CD8-positive, alpha-beta memory T cell (primary cell): ENCODE measurements at places on chromosomes 16 and 17.

- DNase-seq: peak; percentile 56
Observed at GRCh38 chr17:77465358-77466041, 324.7 kb downstream of the SEC14L1 start.

- no peak for DNase-seq
Observed at GRCh38 chr16:1984347-1985225, 593 bp downstream of the GFER start.

GRCh38 chr17:43907425-43907981 is at the start of gene MPP2:
TSS of gene MPP2 (minus strand) at chr17:43907536. CDS start at chr17:43904460, 3,076 bp downstream.
- DNase-seq: peak; percentile 22

GRCh38 chr16:75614066-75614897 is 8.8 kb downstream of the ADAT1 start:
- no peak for DNase-seq

- DNase-seq: no peak
Observed at GRCh38 chr17:2151358-2152033, 96.6 kb downstream of the HIC1 start.

GRCh38 chr16:13154799-13155198 is 253.4 kb downstream of the SHISA9 start:
- DNase-seq: no peak

DNA sequence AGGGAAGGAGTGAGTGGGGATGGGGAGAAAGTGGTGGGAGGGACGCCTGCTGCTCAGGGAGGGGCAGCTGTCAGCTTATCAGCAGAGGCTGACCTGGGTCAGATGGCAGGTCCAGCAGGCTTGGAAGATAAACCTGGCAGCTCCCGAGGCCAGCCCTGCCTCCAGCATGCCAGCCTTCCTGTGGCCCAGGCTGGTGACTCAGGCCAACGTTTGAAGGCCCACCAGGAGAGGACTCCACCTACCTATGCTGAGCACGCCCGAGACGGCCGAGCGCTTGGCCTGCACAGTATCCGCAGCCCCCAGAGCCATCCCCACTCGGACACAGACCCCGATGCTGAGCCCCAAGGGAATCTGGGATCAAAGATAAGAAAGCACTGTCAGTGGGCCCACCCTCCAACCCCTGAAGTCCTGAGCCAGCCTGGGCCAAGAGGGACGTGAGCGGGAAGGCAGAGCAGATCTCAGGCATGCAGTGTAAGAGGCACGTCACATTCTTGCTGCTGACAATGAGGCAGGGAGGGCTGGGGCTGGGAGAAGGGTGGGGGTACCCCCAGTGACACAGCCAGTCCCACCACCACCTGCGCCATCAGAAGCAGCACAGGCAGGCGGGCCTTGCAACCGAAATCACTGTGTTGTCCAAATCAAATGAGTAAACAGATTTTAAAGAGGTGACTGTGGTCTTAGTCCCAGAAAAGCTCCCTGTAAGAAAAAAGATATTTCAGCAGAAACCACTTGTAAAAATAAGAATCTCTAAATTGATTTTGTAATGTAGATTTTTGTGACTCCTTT is 12.4 kb downstream of the SLC47A2 start:
- no peak for DNase-seq

- DNase-seq: no peak
Observed at GRCh38 chr17:72365857-72366414, 245.1 kb downstream of the SOX9 start.

GRCh38 chr17:82297714-82298537 is 19.5 kb downstream of the CD7 start:
- peak; percentile 86 for DNase-seq

- DNase-seq: no peak
Observed at GRCh38 chr16:50706250-50706649, 12.8 kb downstream of the NOD2 start.

DNA sequence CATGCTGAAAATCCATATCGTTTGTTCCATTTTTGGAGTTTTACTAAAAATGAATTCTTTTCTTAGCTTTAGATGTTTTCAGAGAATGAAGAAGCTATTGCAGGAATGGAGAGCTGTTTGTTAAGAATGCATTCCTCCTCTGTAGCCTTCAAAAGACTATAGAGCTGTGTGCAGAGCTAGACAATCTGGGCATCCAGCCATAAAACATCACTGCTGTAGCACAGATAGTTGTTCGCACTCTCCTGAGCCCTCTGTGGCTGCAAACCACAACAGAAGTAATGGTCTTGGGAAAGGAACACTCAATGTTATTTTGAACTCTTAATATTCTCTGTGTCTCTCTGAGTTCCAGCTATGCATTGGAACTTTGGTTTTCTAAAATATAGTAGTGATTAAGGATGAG is 4.9 kb downstream of the TNRC6C start:
- DNase-seq: peak; percentile 24

DNA sequence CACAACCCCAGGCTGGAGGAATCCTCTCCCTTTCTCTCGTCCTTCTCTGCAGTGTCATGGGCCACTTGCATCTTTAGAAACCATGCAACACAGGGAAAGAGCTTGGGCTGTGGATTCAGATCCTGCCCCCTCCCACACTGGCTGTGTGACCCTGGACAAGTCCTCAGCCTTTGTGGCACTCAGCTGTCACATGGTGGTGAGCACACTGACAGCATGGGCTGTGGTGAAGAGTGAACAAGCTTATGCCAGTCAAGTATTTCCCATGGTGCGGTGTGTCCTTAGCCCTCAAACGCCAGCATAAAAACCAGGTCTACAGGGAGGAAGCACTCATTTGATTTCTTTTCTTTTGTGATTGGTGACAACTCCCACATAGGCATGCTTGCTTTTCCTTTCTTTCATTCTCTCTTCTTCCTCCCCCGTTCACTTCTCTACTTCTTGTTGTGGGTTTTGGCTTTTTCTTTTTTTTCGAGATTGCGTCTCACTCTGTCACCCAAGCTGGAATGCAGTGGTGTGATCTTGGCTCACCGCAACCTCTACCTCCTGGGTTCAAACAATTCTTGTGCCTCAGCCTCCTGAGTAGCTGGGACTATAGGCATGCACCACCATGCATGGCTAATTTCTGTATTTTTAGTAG is 314.2 kb downstream of the CPPED1 start:
- no peak for DNase-seq

DNA sequence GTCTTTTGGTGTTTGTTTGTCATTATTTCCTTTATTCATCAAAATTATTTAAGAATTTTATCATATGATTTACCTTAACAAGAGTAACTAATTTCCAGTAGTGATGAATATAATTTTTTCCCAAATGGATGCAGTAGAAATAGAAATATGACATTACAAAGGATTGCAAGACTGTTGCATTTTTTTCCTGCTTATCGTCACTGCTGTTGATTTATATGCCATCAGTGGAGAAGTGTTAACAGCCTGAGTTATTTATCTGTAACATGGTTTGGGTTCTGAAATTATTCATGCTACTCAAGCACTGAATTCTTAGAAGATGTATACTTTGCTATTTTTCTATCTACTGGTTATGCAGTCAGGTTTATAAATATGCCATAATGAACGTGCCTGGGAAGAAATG is 68.6 kb downstream of the TMEM100 start:
- DNase-seq: no peak

- no peak for DNase-seq
Observed at GRCh38 chr16:75271441-75272096, 20.1 kb upstream of the BCAR1 start.

- DNase-seq: no peak
Observed at GRCh38 chr17:81206657-81207056, 16.1 kb downstream of the CEP131 start.

DNA sequence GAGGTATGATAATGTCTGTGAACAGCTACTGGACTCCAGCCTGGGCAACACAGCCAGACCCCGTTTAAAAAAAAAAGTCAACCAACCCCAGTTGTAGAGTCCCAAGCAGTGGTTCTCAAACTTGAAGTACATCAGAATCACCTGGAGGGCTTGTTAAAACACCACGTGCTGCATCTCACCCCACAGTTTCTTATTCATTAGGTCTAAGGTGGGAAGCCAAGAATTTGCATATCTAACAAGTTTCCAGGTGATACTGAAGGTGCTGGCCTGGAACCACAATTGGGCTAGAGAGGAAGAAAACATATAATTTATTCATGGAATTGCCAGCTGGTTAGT is 6.7 kb upstream of the MSL1 start:
- DNase-seq: no peak

DNA sequence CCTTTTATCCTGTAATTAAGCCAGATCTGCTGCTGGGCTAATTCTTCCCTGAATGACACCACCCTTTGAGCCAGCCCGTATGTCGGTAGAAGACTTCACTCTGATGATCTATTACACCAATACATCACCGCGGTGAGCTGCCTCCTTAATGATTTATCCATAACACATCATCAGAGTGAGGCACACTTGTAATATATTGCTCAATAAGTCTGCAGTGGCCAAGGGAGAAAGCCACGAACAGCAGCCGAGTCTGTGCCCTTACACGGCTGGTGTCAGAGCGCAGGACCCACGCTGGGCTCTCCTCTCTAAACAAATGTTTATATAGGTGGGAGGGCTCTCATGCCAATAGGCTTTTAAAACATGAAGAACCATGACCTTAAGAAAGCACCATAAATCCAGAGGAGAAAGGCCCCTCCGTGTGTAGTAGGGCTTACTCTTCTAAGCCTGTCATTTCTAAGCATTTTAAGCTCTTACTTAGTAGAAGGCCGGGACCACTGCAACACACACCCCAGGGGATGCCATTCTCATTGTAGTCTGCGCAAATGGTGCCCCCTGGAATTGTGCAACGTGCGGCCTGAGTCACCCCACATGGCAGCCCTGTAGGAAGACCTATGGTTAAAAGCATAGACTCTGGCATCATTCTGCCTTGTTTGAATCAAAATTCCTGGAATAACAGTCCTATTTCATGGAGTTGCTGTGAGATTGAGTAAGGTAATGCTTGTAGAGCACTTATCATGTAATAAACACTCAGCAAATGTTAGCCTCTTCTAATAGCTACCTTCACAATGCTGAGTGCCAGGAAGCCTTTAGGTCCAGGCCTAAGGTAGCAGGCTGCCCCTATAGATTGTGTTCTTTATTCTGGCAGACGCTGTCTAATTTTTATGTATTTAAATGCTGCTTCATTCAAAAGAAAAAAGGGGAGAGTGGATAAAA is 26.1 kb downstream of the MRPS23 start:
- DNase-seq: no peak

DNA sequence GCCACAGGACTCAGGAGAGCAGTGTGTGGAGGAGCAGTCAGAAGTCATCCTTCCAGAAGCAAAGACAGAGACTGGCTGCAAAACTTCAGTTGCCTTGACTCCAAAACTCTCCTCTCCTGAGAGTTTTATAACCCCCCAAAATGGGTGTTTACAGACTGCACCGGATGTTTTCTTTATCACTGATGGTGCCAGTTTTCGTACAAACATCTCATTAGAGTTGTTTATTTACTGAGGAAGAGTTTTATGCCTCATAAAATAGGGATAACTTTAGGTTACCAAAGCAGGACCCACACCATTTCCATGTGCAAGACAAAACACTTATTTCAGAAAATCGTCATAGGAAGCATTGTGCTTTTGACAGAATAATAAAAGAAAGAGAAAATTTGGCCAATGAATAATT is at the start of gene KRT40:
Gene KRT40, minus strand, starts transcription at position 101 of the 400 bp plus-strand sequence. Its CDS starts 53 bp downstream, at position 48.
- DNase-seq: no peak
